ENCODE measurements at places on chromosomes 1 and 21. TPM values are rescaled to one million over a fixed set of nuclear protein-coding genes. Genes with fewer than 3 reads are reported as not detected.

The CD1D gene
- total RNA-seq = 1.1 TPM

- no peak for DNase-seq
Measured at GRCh38 chr1:230191855-230192254, 124.8 kb downstream of the GALNT2 start.

DNA sequence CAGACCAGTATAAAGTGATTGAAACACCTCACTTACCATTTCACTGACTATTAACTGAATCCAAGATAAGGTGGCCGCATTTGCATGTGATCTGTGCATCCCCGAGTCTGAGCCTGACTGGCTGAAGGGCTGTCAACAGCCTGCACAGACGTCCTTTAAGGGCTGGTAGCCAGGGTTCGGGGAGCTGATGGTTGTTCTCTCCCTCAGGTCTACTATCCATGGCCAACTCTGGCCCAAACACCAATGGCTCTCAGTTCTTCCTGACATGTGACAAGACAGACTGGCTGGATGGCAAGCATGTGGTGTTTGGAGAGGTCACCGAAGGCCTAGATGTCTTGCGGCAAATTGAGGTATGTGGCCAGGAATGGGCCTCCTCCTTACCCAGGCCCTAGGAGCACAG, 14.0 kb downstream of the PPIE start:
- DNase-seq = no peak

DNA sequence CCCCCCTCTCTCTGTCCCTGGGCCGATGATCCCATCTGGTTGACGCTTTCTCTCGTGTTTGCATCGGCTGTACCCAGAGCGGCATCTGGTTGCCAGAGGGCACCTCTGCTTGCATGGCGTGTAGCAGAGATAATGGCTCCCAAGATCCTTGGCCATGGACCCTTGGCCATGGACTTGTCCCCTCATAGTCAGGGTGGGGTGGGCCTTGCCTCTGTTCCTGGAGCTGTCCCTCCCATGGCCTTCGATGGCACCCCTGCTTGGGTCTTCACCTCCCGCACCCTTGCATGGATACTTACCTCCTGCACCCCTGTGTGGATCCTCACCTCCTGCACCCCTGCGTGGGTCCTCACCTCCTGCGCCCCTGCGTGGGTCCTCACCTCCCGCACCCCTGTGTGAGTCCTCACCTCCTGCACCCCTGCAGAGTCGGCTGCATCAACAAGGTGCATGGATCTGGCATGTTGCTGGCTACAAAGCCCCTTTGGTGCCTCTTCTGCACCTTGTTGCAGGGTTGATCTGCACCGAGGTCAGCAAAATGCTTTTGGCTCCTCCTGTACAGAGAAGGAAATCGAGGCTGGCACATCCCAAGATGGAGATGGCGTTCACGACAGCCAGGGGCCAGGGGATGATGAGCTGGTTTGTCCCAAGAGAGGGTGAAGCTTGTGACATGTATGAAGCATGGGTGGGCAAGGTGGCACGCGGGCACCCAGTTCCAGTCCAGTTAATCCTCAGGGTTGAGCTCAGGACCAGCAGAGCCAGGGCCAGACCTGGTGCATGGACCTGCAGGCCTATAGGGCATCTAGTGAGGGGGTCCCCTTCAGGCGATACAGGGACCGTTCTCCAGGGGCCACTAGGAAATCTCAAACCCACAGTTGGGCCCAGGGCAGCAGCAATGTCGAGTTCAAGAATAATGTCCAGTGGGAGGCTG, 46.1 kb upstream of the C1orf174 start:
- DNase-seq = no peak

The MIS18A gene
- total RNA-seq = 8.6 TPM

The ATP5IF1 gene
- 272 TPM for total RNA-seq

DNA sequence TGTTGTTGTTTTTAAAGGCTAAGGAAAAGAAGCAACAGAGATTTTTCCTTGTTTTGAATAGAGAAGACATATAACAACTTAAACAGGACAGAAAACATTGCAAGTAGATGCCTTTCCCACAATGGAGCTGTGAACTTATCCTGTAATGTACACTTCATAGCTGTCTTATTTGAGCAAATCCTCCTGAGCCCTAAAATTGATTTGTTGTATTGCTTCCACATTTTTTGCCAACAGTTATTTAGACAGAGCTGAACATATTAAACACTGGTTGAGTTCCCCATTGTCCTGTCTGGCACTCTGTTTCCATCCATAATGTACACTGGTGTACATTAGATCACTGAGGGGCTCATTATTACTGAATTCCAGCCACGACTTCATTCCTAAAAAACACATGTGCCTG, 32.2 kb downstream of the CACHD1 start:
- DNase-seq = no peak

- DNase-seq = no peak
Measured at GRCh38 chr1:11498956-11499594, 20.1 kb downstream of the DISP3 start.

DNA sequence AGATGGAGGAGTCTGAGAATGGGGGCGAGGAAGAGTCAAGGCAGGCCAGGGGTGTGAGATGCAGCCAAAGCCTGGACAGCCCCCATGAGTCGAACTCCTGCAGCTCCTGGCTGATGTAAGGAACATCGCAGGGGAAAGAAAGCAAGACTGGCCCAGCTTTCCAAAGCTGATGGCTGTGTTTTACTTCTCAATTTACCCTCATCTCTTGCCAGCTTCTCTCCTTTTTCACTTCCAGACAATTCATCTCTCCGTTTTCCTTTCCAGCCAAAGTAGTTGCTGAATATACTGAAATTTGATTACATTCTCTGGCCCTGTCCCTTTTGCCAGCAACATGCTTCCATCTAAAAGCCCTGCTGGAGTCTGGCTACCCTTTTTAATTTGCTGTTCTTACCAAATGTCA, 40.0 kb upstream of the UBE2U start:
- DNase-seq = no peak

The MEX3A gene
- 0.17 TPM for total RNA-seq

The GBP6 gene
- not detected for total RNA-seq

GRCh38 chr1:2275796-2276536, 47.8 kb downstream of the SKI start:
- no peak for DNase-seq
